Right renal pelvis (tissue), 4 donors: ENCODE measurements at places on chromosomes 7 and 10.

DNA sequence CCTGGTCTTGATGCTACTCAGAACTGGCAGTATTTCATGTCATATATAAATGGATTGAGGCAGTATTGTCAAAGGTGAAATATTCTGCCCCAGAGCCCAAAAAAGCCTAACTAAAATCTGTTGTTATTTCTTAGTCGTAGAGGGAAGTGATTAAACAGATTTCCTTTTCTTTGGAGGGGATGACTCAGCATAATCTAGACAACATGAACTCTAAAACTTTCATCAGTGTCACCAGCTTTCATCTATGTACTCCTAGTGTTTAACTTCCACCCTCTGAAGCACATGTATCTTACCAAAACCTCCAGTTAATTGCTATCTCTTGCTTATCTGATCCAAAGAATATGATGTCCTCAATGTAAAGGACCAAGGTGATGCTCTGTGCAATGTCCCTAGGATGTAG is 97.1 kb upstream of the ARID5B start:
- DNase-seq, result no peak

- DNase-seq, result no peak
Measured at GRCh38 chr10:20040012-20040411, 223.8 kb downstream of the PLXDC2 start.

GRCh38 chr7:40758590-40758989 is 623.8 kb downstream of the SUGCT start:
- DNase-seq, result no peak

DNA sequence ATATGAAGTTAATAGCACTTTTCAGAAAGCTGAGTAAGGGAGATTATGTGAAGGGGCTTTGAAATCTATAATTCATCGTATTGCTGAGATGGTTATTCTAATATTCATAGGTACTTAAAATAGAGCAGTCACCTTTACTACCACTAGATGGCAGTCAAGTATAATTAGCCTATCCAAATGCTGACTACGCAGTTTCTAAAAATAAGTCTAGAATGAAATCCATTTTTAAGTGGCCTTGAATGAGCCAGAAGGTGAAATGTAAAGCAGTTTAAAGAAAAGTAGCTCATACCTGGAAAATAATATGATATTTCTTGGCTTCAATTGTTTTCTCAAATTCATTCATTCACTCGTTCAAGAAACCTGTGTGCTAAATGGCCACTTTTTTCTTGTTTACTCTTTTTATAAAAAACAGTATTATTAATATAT is 1277.1 kb downstream of the GATA3 start:
- DNase-seq, result peak; percentile 29

- DNase-seq, result peak; percentile 26
Measured at GRCh38 chr7:16739863-16740622, 13.5 kb upstream of the TSPAN13 start.

DNA sequence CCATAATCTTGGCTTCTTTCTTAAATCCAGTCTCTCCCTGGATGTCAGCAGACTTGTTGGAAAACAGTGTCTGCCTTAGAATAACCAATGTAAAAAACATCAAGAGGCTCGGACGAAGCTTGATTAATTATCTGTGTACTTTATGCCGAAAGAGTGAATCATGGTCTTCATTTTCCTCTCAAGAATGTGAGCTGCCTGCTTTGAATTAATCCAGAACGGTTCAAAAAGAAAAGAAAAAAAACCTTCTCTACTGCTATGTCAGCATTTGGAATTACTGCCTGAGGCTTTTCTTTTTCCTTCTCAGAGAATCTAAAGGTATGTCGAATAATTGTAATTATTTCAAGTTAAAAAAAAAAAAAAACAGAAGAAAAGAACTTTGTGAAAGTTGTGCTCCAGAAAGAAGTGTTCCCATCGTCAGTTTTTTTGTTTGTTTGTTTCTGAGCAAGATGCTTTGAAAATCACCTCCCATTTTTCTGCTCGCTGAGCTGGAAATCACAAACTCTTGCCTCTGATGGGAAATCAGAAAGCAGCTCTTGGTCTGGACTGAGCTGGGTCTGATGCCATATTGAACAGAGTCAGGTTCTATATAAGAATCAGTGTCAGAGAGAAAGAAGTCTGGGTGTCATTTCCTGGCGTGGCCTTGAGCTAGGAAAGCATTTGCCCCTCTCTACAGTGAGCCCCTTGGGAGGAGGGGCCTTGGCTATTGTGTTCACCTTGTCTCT is 20.2 kb downstream of the PLPP4 start:
- DNase-seq, result no peak

GRCh38 chr7:44247868-44248651 is 47.3 kb downstream of the YKT6 start:
- DNase-seq, result no peak

GRCh38 chr7:140161047-140161446 is 15.7 kb downstream of the KDM7A start:
- DNase-seq, result no peak

GRCh38 chr7:66452165-66452564 is 176.5 kb upstream of the KCTD7 start:
- no peak for DNase-seq

DNA sequence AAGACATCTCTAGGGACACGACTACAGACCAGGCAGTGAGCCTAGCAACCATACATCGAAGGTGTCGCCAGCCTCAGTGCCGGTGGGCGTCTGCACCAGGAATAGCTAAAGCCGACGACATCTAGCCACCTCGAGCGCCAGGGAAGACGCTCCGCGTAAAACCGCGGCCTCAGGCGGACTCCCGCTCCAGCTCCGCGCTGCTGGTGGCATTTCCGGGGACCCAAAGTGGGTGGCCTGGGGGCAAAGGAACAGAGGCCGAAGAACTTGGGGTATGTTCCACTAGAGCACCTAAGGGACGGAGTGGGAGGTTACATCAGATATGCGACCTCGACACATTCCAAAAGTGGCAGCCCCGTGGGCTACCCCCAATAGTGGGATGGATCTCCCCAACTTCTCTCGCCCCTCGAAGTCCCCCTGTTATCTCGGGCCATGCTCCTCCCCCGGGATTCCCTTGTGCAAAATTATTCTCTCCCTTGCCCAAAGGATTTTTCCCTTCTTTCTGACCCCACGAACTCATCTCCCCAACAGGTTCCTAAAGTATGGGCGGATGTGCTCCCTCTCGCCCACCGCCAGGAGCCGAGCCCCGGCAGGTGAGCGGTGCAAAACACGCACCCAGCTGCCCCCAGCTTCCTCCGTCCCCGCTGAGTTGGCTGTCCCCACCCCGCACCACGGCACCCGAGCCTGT is 1.2 kb downstream of the KCNMA1 start:
- DNase-seq, result no peak

GRCh38 chr7:146720195-146720594 is 603.6 kb downstream of the CNTNAP2 start:
- no peak for DNase-seq

DNA sequence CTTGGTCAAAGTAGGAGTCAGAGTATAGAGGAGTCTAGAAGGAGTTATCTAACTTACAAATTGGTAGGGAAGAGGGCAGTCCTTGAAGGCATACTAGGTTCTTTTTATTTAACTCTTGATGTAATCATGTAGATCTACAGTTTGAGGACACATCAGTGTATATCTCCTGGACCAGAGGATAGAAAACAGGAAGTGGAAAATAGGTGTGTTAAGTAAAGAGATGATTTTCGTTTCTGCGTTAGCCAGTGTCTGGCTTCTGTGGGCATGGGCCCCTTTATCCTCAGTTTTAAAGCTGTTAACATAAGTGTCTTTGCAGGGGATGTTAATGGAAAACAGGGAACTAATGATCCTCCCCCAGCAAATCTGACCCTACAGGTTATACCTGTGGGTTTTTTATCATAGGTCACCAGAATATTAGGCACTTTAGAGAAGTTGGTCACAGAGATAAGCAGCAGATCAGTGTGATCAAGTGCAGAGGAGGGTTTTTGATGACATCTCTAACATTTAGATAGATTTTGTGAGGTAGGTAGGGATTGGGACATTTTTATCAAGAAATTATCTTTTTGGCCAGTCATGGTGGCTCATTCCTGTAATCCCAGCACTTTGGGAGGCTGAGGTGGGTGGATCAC is 58.6 kb upstream of the PRSS1 start:
- DNase-seq, result no peak

DNA sequence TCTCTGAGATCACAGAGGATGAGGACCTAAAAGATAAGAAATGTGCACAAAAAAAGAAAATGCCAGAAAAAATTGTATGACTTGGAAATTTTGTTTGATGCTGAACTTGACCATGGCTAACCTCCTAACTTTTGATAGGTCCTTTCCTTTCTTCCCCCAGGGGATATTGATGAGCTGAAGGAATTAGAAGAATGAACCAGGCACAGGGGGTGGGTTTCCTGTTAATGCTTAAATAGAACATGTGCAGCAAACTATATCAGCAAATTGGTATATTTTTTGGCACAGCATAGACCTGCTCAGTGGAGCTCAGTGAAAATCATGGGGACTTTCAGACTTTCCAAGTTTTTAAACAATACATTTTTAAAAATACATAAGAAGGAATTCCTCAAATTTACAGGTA is 300.7 kb downstream of the HDAC9 start:
- no peak for DNase-seq
